ENCODE measurements at places on chromosomes 6 and 20.

GRCh38 chr6:100381111-100381510 lies 83.6 kb downstream of the SIM1 start:
- DNase-seq, result no peak

GRCh38 chr6:158825038-158825950 lies 6.1 kb upstream of the EZR start:
- no peak for DNase-seq

DNA sequence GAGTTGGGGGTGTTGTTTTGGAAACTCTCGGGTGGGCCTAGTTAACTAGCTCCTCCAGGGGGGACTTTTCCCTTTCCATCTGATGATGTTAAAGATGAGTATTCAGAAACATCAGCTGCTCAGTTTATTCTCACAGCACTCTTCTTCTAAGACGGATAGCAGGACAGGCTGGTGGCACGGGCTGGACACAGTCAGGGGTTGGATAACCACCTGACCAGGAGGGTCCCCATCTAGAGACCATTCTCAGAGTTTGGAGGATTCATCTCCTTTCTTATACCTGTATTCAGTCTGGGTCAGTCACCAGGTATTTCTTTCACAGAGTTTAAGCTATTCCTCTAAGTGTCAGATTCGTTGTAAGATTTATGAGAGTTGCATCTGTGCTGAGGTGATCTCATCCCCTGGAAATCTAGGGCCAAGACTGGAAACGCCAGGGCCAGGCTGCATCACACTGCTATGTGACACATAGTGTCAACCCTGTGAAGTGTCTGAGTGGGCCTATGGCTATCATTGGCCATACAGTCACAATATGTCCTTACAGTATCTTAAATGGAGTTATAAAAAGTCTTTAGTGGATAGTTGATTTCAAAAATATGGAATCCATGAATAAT lies 111.7 kb downstream of the FAM50B start:
- DNase-seq, result no peak

DNA sequence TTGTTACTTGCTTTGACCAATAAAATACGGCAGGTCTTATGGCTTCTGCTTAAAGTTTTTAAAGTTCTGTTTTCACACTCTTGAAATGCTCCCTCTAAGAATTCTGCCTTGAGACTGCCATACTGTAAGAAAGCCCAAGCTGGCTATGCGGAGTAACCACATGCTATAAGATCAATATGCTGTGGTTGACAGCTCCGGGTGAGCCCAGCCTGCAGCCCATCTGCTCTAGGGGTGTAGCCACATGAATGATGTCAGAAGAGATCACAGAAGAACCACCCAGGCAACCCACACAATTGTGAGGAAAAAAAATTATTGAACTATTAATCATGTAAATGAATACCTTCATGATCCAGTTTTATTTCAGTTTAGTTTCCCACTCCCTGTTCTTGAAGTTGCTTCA lies 26.1 kb upstream of the SH3BGRL2 start:
- no peak for DNase-seq

DNA sequence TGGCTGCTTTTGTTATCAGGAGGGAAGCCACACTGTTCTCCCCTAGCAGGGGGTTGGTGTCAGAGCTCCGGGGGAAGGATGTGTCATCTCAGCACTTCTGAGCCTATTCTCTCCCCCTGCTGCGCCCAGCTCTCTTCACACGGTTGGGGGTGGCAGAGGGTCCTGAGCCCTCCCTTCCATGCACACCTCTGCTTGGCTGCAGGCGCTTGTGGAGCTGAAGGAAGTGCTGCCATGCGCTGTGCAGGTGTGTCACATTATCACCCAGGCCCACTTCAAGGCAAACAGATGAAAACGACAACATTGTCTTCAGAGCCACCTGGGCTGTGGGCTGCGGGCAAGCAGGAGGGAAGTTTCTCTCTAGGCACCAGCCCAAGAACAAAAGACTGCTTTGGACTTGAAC lies 263.4 kb downstream of the BMP7 start:
- no peak for DNase-seq

DNA sequence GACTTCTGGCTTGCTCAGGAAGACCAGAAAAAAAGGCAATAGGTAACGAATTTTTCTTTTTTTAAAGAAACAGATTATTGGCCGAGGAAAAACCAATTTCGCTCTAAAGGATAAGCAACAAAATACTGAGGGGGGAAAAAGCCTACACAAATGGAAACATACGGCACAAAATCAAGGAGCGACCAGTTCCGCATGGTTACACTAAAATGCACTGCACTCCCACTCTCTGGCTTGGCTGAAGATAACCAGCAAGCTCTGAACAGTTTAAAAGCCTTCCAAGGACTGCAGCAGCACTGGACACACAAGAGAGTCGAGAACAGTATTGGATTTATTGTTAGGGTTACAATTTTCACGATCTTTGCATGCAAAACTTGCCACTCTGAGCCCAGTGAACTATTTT lies 881 bp upstream of the MAP7 start:
- DNase-seq, result no peak

- no peak for DNase-seq
These were observed 48.0 kb upstream of the PTPRT start for GRCh38 chr20:43237651-43238168.

DNA sequence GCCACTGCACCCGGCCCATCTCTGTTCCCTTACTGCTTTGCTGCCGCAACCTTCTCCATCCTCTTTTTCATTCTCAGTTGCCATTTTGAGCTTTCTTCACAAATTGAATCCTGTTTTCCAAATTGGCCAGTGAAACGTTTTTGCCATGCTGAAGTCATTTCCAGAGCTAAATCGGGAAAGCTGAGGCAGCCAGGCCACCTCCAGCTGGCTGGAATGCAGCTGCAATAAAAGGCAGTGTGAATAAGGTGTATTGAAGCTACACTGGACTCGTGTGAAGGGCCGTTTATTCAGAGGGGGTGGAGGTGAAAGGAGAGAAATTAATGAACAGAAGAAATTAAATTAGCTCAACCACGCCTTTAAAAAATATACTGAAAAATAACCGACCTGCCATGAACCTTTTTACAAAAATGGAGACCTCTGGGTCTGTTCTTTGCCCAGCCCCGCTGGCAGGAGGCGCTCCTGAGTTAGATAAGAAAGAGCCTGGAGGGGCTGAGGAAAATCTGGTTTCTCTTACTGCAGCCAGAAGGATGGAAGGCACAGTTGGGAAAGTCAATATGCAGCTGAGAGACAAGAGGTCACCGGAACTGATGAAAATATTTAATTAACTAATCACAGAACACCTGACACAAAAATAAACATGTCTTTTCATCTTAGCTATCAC lies 283.9 kb downstream of the FOXC1 start:
- no peak for DNase-seq

- DNase-seq, result no peak
These were observed 14.7 kb downstream of the COL20A1 start for GRCh38 chr20:63307538-63308217.

GRCh38 chr6:149961728-149962425 lies 1.9 kb upstream of the ULBP1 start:
- peak; percentile 65 for DNase-seq

- no peak for DNase-seq
These were observed 222.8 kb downstream of the KIF16B start for GRCh38 chr20:16350465-16350864.

- no peak for DNase-seq
These were observed 348.3 kb upstream of the ZFP64 start for GRCh38 chr20:52539891-52540290.

- DNase-seq, result no peak
These were observed 9.6 kb upstream of the SAPCD1 start for GRCh38 chr6:31752739-31753319.

- no peak for DNase-seq
These were observed 45.7 kb downstream of the SCGN start for GRCh38 chr6:25697537-25698340.

Data from Kasumi-1 (cell line).